NCI-H1048 (cell line): ENCODE measurements at places on chromosomes 4 and X.

DNA sequence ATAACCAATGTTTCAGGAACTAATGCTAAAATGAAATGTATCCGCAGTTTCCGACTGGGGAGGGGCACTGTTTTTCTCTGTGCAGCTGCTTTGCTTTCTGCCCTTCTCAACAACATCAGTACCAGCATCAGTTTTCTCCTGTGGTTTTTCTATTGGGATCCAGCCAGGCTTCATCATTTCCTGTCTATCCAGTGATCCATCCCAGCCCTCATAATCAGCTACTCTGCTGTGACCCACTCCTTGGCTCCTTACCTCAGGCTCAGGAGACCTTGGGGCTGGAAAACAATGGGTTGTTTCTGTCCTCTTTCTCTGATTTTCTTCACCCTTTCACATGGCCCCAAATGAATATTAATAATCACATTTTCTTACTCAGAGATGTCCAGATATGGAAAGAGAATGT is 222.2 kb upstream of the DKK2 start:
- no peak for DNase-seq

DNA sequence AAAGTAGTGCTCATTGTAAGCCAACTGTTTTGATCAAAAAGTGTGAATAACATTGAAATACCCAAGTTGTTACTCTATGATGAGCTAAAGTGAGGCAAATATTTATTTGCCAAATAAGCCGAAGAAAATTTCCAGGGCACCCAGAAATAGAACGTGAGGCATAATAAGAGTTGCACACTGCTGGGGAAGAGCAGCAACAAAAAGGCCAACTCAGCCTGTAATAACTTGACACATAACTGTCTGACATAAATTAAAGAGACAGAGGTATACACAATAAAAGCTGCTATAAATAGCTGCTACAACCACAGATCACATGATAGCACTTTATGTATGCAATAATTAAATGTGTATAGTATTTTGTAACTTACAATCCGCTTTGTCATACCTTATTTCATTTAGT is 2.0 kb upstream of the ABCB7 start:
- DNase-seq = no peak

- DNase-seq = no peak
Observed at GRCh38 chrX:140672840-140673731, 36.5 kb upstream of the LINC00632 start.

DNA sequence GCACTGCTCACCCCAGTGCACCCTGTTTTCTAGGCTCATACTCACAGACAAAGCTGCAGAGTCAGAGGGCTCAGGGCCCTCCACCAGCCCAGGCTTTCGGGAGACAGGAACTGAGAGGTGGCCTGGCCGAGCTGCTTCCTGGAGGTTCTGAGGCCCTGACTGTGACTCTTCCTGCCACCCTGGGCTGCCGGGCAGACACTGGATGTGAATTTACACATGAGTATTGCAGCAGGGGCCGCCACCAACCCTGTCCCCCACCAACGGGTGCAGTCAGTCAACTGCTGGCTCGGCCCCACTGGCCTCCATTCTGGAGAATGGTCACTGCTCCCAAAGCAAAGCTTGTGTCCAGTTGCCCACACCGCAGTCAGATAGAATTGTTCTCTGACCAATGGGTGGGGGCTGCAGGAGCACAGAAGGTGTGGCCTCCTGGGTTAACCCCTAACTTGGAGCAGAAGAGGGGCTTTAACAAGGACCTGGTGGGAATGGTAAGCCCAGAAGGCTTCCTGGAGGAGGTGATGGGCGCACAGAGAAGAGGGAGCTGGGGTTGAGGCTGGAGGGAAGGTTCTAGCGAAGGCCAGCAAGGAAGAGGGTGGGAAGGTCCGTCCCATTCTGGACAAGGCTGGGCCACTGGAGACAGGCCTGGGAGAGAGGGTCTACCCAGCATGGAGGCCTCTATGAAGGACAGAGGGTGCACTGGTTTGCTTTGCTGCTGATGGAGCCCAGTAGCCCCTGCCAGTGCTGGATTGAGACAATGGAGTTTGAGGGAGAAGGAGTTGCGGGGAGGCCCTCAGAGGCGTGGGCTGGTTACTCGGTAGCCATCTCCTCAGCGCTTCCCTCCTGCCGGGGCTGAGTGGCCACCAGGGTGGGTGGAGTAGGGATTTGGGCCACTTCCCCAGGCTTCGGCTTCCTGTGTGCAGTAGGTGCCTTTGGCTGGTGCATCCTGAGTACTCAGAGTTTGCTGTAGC is 135.3 kb downstream of the CPZ start:
- DNase-seq = no peak

GRCh38 chr4:75698963-75699228 is 25.5 kb upstream of the USO1 start:
- DNase-seq = no peak

DNA sequence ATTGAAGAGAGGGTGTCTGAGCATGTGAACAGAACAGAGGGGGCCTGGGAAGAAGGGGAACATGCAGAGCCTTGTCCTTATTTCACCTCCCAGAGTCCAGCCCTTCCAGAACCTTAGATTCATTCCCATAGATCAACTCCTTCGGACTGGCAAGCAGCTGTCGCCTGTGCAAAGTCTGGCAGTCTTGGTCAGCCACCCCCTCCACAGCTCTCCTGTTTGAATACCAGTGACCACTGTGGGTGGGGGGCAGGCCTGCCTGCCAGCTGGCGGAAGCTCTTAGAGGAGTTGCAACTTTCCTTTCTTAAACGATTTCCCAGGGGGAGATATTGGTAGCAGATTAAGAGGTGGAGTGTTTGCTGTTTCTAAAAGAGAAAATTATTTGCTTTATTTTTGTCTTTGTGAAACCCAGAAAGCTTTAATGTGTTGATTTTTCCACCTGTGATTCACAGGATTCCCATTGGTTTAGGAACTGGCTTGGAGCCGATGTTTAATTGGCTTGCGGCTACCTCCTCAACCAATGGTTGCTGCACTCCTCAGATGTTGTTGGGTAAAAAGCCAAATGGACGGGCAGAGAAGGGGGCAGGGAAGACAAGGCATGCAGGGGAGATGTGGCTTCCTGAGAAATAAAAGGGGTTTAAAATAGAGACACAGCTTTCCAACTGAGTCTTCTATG is 62.2 kb upstream of the PRPS1 start:
- DNase-seq = no peak

DNA sequence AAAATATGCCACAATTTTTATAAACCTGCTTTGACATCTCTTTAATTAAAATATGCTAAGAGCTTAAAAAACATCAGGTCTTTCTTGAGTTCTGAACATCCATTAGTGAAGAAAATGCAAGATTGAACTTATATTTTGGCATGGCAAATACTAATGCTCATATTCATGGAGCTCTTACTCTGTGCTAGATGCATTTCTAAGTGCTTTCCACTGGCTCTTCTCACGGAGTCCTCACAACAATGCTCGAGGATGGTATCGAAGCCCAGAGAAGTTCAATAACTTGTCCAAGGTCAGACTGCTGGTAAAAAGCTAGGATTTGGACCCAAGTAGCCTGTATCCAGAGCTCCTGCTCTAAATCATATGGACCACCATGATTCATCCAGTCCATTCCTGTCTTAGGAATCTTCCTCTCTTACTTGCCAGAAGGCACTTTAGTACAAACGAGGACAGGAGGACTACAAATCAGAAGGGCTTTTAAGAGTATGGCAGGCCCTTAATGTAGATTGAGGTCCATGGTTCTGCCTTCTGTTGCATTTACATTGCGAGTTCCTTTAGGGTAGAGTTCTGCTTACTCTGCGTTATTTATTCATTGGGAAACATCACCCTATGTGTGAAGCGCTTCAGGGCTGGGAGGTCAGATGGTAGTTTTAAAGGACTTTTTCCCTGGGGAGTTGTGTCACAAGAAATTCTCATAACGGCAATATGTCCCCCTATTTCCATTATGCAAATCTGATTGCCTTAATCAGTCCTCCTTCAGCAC is 199.2 kb downstream of the RASL11B start:
- DNase-seq = peak; percentile 21

GRCh38 chrX:48480142-48480541 is 4.1 kb downstream of the FTSJ1 start:
- no peak for DNase-seq

- no peak for DNase-seq
Observed at GRCh38 chr4:124631760-124632159, 80.8 kb downstream of the ANKRD50 start.

- no peak for DNase-seq
Observed at GRCh38 chr4:92106816-92107215, 196.9 kb upstream of the GRID2 start.

DNA sequence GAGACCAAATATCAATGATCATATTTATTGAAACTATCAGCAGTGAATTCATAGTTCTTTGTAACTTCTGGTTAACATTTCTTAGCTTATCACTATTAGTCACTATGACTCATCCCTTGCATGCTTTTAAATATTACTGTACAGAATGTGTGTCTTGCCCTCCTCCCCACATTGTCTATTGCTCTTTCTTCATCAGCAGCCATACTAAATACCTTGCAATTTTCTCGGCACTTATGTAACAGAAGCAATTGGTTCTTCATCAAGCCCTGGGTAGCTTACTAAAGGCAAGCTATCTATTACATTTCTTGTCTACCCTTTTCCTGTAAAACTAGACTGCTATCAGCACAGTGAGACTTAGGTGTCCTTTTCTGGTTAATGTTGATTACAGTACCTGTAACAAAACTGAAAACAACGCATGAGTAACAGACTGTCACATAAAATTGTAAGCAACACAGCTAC is 8.2 kb downstream of the KLHL4 start:
- DNase-seq = no peak

DNA sequence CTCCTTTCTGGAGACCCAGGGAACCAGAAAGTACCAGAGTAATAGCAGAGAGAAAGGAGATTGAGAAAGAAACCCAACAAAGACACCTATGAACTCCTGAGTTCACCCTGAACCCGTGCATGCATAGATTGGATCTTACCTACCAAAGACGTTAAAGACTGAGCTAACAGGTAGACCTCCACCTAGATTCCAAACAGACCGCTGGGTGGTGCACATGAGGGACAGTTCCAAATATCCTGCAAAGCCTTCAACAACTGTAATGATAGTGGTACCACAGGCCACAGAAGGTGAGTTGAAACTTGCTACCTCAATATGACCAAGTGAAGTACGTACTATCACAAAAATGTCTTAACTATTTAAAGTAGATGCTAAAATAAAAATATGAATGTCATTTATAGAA is 34.0 kb upstream of the NR0B1 start:
- DNase-seq = no peak

DNA sequence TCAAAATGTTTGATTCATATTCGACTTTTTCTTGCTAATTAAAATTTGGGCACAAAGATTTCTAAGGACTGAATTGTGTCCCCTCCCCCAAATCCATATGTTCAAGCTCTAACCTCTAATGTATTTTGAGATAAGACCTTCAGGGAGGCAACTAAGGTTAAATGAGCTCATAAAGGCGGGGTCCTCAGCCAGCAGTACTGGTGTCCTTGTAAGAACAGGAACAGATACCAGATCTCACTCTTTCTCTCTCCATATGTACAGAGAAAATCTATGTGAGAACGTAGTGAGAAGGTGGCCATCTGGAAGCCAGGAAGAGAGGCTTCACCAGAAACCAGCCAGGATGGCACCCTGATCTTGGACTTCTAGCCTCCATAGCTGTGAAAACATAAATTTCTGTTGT is 116.9 kb downstream of the VEGFC start:
- no peak for DNase-seq

GRCh38 chr4:156945532-156945931 is 26.1 kb downstream of the PDGFC start:
- no peak for DNase-seq

GRCh38 chr4:113823291-113823659 is 61.7 kb upstream of the CAMK2D start:
- DNase-seq = no peak

- DNase-seq = no peak
Observed at GRCh38 chr4:110022457-110022856, 109.8 kb downstream of the EGF start.

DNA sequence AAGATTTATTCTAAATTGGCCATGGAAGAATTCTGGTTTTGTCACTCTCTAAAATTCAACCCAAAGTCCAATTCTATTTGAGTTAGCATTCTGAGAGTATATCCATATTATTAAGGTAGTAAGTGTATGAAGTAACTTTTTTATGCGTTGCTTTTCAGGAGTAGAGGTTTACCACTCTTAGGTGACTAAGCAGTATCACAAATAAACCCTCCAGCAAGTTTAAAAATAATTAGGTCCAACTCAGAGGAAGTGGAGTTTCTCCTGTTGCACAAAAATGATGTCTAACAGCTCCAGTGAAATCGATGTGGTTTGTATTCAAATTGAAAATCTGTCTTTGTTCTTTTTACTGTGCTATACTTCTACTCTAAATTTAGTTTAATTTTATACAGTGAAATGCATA is 6.6 kb downstream of the SCML1 start:
- DNase-seq = no peak

DNA sequence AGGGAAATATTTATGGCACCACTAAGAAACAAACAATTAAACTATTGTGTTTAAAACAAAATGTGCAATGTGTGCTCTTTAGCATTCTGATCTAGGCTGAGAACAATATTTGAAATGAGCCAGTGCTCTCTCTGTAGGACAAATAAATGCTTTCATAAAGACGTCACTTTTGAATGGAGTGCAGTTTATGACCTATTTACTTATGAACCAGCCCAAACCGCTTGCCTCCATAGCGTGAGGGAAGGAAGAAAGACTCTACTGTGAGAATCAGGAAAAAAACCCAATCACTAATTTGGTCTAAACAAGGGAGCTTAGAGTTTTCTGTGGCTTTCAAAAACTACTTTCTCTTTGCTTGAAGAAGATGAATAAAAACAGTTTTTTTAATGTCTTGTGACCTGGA is 39.4 kb downstream of the SAT1 start:
- peak; percentile 32 for DNase-seq

- no peak for DNase-seq
Observed at GRCh38 chr4:153784166-153784699, 4.7 kb downstream of the SFRP2 start.

GRCh38 chr4:82984459-82984858 is 26.2 kb downstream of the LIN54 start:
- no peak for DNase-seq

GRCh38 chrX:72306851-72307645 is 1.3 kb upstream of the CITED1 start:
- no peak for DNase-seq

DNA sequence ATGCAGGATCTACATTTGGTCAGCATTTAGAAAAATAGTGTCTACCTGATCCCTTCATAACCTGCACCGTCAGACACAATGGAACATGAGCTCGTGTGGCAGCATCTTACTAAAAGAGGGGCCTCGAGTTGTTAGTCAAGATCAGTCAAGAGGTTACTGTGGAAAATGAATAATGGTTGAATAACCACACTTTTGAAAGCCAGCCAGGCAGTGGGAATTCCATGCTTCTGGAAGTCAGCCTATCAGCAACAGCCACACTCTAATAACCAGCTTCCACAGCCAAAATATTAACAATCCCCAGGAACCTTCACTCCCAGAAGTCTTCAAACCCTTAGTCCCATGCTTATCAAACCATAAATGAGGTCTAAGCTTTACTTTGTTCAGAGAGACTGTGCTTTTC is 234.3 kb downstream of the HS3ST1 start:
- DNase-seq = no peak

DNA sequence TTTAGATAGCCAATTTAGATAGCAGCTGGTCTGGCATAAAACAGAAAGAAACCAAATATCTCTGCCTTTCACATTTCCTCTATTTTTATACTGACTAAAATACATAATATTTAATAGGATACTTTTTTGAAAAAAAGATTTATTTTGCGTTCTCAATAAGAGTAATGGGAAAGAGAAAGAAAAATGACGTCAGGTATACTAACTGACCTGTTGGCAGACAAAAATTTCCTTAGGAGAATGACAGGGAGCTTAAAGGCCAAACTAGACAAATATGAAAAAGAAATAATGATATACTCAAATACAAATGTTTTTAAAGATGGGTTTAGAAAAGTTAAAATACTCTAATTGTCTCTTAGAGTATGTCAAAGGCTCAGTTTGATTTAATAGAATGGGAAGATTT is 309.4 kb upstream of the ADGRL3 start:
- no peak for DNase-seq
